Spinal cord (tissue), 10 donors: ENCODE measurements at places on chromosomes 7 and 10.
A peak's percentile ranks its signal among the peaks of the same experiment; 100 is the strongest.

DNA sequence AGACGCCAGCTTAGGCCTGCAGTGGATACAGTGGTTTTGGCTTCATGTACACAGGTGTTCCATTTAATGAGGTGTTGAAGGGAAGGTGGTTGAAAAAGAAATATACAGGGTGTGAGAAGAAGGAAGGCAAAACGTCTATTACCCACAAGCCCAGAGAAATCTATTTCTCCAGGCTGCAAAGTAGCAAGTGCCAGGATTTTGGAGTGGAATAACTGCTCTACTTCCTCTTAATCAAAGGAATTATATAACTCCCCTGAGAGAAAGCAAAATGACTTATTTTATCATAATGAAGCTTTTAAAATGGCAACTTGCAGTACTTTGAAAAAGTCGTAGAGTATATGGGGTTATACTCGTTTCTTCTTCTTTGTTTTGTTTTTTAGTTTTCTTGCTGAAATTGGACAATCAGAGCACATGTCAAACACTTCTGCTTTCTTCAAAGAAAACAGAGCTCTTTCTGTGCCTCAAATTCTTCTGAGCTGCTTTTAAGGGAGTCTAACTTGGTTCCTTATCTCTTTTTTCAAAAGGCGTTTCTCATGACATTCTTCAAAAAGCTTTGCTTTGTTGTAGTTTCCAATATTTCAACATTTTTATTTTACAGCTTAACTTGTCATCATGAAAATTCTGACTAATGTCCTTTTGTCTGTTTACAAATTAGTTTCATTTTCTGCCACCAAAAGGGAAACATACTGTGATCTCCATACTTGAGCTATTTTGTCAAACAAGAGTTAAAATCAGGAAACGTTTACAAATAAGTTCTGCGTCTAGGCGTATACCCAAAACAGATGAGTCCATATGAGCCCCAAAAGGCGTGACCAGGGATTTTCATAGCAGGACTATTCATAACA lies 289.7 kb downstream of the FRMD4A start:
- DNase-seq, result no peak

- no peak for DNase-seq
Observed at GRCh38 chr7:64557601-64558322, 5.1 kb downstream of the ZNF680 start.

- DNase-seq, result no peak
Observed at GRCh38 chr7:154438571-154439367, 386.6 kb downstream of the DPP6 start.

GRCh38 chr10:405648-406047 lies 270.4 kb downstream of the ZMYND11 start:
- no peak for DNase-seq

DNA sequence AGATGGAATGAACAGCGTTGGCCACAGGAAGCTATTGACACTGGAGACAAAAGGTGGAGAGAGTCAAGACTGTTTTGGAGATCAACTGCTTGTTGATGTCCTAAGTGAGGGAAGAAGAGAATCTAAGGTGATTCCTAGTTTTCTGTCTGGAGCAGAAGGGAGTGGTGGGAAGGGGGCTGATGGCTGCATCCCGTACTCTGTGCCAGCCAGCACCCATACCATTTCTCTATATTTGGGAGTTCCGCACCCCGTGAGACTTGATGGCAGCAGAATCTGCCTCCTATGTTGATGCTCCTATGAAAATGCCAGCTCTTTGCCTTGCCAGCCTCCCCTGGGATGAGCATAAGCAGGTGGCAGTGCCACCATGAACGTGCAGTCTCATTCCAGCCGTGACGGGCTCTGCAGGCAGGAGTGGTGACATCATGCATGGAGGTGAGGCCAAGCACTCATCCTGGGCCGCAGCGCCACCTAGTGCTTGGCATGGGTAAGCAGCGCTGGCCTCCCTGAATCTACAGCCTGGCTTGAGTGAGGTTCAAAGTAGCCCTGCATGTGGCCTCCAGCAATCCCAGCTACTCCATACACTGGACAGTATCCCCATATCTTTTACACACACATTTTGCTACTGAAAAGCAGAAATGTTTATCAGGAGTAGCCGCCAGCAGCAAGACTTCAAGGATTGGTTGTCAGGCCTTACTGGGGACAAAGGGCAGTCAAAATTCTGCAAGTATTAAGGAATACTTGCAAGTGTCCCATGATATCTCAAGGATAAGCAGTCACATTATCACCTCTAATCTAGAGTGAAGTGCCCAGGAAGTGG lies 43.0 kb downstream of the PODXL start:
- DNase-seq, result no peak

DNA sequence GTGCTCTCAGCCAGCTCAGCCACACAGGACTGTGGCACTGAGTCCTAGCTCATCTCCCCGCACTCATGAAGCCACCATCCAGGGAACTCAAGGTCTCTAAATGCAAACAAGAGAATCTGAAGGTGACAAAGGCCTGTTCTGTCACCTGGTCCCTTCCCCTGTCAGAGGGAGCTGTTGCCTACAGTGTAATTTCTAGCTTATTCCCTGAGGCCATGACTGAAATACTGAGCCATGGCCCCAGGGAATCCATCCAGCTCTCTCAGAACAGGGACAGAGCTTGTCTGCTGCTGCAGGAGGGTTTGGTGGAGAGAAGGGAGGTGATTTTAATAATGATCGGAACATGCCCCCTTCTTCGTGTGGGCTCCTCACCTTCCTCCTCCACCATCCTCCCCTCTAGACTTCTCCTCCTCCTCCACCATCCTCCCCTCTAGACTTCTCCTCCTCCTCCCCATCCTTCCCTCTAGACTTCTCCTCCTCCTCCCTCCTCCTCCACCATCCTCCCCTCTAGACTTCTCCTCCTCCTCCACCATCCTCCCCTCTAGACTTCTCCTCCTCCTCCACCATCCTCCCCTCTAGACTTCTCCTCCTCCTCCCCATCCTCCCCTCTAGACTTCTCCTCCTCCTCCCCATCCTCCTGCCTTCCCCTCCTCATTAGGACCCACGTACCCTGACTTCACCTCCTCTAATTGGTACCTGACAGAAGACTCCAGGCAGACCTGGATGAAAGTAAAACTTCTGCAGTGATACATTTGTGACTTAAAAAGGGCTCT lies 338.0 kb upstream of the MKI67 start:
- DNase-seq, result peak; percentile 66

GRCh38 chr7:157692460-157693011 lies 355.7 kb downstream of the DNAJB6 start:
- DNase-seq, result no peak

DNA sequence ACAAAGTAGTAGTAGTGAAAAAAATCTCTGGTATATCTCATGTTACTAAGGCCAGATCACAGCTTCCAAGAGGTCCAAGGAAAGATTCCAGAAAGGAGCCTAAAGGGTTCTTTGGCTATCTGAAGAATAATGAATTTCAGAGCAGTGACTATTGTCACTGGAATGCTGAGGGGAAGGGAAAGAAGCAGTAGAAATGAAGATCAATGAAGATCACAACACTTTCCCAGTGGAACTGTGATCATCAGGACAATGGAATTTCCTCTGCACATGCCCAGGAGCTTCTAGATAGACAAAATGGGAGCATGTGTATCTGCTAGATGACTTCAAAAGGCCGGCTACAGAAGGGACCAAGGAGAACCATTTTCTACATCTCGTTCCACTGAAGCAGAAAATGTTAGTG lies 219.5 kb upstream of the PHYHIPL start:
- no peak for DNase-seq

- no peak for DNase-seq
Observed at GRCh38 chr7:58316-58715, 134.1 kb upstream of the FAM20C start.

DNA sequence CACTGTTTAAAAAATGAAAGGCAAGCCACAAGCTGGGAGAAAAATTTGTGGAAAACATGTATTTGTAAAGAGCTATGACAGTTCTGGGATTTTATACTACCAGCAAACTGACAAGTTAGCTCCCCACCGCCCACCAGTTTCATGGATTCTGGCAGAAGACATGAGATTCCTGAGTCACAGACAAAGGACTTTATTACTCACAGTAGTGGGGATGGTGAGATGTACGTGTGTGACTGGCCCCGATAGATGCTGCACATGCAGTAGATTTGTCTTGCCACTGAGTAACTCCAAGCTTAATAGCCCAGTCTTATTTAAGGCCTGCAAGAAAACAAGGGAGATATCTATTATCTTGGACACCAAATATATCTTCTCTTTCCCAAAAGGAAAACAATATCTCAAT lies 281.7 kb downstream of the AHR start:
- no peak for DNase-seq

GRCh38 chr7:141928845-141929195 lies 12.6 kb downstream of the OR9A4 start:
- no peak for DNase-seq

GRCh38 chr7:118183428-118183785 lies 557 bp upstream of the LSM8 start:
- no peak for DNase-seq

DNA sequence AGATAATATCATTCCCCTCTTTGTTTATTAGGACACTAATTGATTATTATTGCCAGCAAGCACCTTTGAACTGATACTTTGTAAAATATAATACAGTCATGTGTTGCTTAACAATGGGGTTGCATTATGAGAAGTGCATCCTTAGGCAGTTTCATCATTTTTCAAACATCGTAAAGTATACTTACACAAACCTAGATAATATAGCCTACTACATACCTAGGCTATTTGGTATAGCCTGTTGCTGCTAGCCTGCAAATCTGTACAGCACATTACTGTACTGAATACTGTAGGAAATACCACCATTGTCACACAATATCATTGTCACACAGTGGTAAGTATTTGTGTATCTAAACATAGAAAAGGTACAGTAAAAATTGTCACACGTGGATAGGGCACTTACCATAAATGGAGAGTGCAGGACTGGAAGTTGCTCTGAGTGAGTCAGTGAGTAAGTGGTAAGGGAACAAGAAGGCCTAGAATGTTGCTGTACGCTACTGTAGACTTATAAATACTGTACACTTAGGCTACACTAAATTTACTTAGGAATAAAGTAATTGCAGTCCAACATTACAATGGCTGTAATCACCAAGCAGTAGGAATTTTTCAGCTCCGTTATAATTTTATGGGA lies 70.7 kb downstream of the LCOR start:
- DNase-seq, result no peak

DNA sequence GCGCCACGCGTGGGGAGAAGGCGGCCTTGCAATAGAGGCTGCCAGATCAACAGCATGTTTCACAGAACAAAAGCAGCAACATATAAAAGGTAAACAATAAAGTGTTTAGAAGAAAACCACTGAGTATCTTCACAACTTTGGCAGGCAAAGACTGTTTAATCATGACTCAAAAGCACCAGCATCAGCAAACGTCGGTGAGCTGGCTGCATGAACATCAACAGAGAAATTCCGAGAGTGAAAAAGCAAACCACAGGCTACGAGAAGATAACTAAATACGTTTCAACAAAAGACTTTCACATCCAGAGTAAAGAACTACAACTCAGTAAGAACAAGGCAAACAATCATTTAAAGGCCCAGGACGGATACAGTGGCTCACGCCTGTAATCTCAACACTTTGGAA lies 172.0 kb downstream of the MAD1L1 start:
- DNase-seq, result no peak

DNA sequence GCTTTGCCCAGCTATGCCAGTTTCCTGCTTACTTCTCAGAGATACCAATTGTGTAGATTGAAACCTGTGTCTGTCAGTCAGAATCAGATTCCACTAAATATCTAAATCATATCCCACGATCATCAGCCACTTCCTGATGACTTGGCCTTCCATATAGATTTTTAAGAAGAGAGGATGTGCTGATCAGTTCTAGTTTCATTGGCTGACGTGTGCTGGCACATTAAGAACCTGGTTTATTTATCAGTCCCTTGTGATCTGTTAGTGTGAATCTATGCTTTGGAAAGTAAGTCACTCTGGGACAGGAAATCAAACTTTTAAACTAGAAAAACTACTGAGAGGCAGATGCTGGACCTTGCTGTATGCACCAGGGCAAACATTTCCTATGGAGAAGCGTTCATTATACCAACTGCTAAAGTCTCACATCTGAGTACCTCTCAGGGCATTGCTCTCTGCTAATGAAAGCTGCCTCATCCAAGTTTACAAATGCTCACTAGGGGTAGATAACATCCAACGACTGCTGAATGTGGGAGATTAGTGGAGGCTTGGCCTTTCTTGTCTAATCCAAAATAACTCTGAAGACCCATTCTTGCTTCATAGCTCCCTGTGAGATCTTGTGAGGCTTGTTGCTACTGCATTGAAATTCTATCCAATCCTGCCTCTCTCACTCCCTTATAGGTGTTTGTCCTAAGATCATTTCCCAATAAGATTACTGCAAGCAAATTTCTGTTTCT lies 109.1 kb downstream of the ARL4A start:
- no peak for DNase-seq

DNA sequence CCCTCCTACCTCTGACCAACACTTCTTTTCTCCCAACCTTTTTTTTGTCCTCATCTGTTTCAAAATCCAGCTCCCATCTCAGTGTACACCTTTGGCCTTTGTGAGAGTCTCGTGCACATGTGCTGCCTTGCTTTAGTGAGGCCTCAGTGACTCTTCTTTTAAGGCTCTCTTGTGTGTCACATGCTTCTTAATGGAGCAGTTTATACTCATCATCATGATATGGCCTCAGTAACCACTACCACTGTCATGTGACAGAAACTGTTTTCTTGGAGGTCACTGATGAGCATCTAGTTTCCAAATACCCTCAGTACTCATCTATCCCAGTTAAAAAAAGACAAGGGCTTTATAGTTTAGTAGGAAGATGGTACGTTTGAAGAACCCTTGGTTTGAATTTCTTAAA lies 8.1 kb upstream of the ARHGAP22 start:
- no peak for DNase-seq

GRCh38 chr10:24886290-24886680 lies 66.1 kb downstream of the PRTFDC1 start:
- DNase-seq, result no peak

DNA sequence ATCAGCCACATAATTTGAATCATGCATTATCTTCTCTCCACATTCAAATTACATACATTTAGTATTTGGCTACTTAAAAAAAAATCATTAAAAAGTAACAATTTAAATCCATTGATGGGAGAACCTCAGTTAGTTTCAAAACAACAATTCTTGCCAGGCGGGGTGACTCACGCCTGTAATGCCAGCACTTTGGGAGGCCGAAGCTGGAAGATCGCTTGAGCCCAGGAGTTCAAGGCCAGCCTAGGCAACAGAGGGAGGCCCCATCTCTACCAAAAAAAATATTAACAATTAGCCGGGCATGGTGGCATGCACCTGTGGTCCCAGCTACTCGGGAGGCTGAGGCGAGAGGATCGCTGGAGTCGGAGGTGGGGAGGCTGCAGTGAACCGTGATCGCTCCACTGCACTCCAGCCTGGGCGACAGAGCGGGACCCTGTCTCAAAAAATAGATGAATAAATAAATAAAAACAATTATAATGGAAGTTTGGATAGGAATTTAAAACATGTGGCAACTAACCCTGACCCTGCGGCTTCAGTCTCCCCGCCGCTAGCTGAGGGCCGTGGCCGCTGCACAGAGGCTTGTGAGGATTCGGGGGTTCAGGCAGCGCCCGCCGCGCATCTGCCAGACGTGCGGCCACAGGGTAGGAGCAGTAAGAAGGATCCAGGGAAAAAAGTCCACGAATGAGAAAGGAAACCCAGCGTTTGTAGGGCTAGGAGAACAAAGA lies 1.1 kb upstream of the CSGALNACT2 start:
- DNase-seq, result no peak

- peak; percentile 95 for DNase-seq
Observed at GRCh38 chr10:63628526-63629362, 107.5 kb downstream of the REEP3 start.
